CD4-positive, alpha-beta T cell treated with Interleukin-15 for 1 hour (primary cell): ENCODE measurements at places on chromosomes 5 and 9.

GRCh38 chr5:137619191-137619870 is 116.6 kb downstream of the KLHL3 start:
- DNase-seq, result no peak

- DNase-seq, result peak; percentile 58
These were observed 10.8 kb upstream of the CCDC69 start for GRCh38 chr5:151234476-151235238.

DNA sequence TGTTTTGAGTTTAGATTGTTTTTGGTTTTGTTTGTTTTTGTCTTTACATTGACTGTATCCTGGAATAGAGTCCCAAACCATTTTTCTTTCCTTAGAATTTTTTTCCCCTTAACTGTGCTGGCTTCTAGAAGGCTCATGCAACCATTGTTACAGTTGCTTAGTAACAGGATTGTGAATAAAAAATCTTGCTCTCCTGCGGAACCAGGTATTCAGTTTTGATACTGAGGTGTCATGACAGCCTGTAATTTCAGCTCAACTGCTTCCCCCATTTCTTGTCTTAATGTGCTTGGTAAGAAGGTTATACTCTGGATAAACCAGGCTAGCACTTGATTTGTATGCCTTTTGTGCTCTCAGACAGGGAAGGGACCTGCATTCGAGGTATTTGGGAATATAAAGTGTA is 42.1 kb downstream of the FOCAD start:
- DNase-seq, result no peak

DNA sequence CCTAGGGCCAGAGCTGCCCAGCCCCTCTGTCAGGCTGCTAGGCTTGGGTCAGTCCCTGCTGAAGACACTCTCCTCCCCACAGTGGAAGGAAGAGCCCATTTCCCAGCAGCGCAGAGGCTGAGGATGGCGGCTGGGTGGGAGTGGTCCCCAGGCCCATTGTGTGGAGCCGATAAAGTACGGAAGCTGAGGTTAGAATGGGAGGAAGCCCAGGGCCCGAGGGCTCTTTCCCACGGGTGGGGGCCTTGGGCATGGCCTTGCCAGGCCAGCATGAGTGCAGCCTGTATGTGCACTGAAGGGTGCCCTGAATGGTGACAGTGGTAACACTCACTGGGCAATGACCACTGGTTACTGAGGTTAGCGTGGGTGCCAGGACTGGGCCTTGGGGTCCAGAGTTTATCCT is 125.9 kb downstream of the RGS3 start:
- no peak for DNase-seq

GRCh38 chr5:178808886-178809285 is 50.9 kb upstream of the ZNF354B start:
- no peak for DNase-seq

- DNase-seq, result no peak
These were observed 46.8 kb upstream of the HAPLN1 start for GRCh38 chr5:83767409-83767992.

DNA sequence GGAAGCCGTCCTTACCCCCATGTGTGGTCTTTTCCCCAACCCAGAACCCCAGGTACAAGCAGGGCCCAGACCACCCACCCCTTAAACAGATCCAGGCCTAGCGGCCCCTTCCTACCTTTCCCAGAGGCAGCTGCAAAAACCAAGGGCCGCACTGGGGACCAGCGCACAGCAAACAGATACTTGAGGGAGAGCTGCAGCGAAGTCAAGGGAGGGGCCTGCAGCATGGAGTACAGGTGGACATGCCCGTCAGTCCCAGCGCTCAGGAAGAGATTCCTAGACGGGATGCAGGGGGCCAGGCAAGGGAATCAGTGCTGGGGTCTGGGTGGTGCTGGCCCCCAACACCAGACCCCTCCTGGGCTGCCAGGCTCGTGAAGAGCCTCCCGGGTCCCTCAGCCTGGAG is 22.5 kb downstream of the DYNC2I2 start:
- DNase-seq, result no peak

DNA sequence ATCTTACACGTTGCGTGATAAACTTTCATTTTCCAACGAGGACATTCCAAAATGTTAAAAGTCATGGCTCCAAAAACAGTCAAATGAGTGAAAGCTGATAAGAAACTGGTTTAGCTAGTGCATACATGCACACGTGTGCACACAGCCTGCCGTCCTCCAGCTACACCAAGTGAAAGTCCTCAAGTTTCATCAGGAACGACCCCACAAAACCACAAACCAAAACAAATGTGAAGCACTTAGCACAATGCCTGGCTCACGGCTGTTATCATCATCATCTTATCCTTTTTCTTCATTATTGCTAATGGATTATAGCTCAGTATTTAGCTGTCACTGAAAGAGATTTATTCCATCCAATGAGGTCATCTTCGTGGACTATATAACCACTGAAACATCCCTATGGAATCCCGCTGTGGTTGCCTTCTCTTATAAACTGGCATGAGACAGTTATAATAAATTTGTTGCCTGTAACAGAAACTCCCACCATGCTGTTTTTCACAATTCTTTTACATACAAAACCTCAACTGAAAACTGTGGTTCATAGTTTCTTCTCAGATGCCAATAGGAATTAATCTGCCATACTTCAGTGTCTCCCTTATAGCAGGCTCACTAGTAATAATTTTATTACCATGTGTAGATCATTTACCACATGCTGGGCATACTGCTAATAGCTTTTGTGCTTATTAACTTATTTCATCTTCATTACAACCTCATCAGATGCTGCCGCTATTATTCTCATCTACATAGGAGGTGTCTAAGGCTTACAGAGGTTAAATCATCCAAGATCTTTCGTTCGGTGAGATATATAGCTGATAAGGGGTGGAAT is 56.1 kb downstream of the SAXO1 start:
- DNase-seq, result no peak

DNA sequence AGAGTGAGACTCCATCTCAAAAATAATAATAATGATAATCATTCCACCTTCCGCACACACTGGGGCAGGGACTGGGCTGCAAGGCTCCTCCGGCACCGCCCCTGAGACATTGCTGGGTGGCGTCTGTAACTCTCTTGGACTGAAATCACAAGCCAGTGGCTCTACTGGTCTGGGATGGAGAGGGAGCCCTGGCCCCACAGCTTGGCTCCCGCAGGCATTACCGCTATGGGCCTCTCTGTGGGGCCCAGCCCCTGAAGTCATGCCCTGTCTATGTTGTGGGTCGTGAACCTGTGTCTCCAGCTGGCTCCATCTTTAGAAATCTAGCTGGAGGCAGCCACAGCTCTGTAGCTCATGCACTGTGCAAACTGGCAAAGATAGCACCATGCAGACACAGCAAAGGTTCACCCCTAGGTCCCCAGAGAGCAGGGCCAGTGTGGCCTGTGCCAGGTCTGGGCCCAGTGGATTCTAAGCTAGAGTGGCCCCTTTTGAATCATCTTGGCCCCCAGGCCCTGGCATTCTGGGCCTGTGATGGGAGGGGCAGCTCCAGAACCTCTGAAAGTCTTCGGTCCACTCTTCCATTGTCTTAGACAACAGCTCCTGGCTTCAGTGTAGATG is 36.1 kb upstream of the COL5A1 start:
- no peak for DNase-seq

DNA sequence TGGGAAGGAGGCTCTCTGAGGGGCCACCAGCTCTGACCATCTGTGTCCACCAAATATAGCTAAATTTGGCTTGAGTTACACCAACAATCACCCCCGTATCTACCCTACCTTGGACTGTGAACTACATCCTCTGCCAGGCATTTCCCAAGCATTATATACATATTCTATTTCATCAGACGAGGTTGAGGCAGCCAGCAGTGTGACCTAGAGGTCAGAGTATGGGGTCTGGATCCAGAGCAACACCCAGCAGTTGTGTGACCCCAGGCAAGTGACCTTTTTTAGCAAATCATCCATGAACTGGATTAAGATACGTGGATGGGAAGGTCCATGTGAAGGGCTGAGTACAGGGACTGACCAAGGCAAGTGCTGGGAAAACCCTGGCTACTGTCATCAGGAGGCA is 180.6 kb downstream of the HSPA4 start:
- no peak for DNase-seq

DNA sequence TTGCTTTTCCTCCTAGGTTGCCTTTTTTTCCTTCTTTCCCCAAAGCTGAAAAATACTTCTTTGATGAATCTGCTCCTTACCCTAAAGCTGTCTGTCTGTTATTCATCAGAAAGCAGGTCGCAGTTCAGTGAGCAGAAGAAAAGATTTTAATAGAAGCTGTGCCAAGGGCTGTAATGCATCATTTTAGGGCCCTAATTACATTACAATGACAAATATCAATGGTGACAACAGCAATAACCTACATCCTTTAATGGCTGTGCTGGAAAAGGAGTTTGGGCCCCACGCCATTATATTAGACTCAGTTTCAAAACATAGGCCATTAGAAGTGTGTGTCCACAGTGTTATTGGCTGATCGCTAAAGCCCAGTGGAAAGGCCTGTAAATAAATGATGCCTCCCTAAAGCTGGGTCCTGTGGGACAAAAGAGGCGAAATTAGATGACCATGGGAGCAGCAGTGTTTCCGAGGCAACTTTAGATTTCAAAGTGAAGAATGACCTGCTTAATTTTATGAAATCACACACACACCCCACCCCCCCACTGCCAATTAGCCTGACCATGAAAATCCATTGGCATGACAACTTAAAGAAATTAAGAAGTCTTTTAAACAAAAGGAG is 38.4 kb downstream of the TLE4 start:
- DNase-seq, result no peak

GRCh38 chr5:145178641-145179523 is 656.3 kb downstream of the PRELID2 start:
- no peak for DNase-seq

GRCh38 chr9:70805949-70806348 is 315.5 kb downstream of the TRPM3 start:
- no peak for DNase-seq

DNA sequence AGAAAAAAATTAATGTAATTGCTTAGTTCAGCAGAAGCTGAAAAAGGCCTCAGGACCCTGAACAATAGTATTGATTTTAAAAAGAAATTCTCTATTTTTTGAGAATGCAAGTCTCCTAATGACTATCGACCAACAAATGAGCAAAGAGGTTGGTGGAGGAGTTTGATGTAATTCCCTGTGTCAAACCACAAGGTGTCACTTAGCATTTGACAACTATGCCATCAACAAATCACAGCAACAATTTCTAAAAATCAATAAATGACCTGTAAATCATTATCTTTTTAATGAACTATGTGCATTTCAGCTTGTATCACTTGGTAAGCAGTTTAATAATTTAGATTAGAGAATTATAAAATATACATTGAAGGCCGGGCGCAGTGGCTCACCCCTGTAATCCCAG is 133.7 kb downstream of the PRELID2 start:
- no peak for DNase-seq

- no peak for DNase-seq
These were observed 107.1 kb upstream of the POC5 start for GRCh38 chr5:75824323-75824722.

- peak; percentile 67 for DNase-seq
These were observed at the start of gene PDZD2 for GRCh38 chr5:31638748-31639418. PDZD2 (plus strand) TSS chr5:31639131.

DNA sequence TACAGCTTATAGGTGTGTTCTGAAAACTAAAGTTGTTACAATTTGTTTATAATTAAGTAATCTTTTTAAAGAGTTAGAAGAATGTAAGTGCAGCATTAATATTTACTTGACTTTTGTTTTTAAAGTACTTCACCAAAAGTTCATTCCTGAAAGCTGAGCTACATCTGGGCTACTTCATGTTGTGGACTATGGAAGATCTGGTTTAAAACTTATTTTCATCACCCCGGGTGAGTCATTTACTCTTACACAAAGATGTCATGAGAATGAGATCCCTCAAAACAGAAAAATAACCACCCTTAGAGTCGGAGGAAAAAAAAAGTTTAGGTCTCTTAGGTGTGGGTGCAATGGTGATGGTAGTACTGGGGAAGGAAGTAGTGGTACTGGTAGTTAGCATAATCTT is 5.1 kb downstream of the POU5F2 start:
- DNase-seq, result no peak

DNA sequence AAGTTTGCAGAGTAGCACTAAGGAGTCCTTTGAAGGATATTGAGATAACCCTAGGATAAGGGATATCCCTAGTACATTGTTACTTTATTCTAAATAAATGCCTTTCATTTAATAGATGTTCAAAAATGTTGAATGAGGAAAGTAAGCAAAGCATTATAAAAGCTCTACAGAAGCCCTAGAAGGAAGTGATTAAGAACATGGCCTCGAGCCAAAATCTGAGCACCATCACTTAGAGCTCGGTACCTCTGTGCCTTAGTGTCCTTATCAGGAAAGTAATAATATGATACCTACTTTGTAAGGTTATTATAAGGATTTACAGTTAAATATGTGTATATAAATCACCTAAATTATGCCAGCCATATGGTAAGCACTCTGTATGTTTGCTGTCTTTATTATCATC is 242.6 kb downstream of the KIAA0825 start:
- no peak for DNase-seq

DNA sequence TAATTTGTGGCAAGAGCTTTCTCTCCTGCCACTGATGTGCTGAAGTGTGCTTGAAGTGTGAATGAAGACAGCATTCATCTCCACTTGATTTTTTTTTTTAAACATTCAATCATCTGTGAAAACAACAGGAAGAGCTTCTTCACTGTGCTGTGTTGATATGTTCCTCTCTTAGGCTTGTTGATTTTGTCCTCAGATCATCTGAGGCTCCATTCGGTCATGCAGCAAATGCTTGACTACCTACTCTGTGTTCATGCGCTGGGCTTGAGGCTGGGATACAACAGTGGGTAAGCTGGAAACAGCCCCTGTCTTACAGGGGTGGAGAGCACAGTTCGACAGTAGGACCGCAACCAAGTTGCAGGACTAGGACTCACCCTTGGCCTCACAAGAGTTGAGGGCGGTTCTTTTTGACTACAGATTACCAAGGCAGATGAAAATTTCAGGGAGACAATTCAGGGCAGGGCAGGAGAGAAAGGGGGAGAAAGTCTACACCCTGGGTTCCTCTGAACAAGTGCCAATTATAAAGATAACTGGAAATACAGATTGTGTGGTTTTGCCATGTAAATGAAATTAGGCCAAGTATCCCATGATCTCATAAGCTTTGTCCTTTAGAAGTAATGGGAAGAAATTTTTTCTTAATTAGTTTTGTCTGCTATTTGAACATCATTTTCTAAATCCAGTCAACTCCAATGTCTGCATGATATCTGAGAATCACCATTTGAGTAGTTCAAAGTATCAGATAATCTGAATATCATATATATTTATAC is 31.0 kb upstream of the F2R start:
- no peak for DNase-seq
